H9 (cell line): ENCODE measurements at places on chromosomes 4 and X. TPM values are rescaled to one million over a fixed set of nuclear protein-coding genes. Genes with fewer than 3 reads are reported as not detected.

- H3K4me3 ChIP-seq = no peak overlapping the region; the same call in 2 of the 3 replicates
- H3K4me1 ChIP-seq = no peaks in the 10 kb centered on the region
- no peaks in the 10 kb centered on the region for H3K27me3 ChIP-seq
- no peak overlapping the region for H3K27ac ChIP-seq
- peak; percentile 90 for DNase-seq
These were observed 13.3 kb upstream of the IL3RA start for GRCh38 chrX:1323315-1323714.

DNA sequence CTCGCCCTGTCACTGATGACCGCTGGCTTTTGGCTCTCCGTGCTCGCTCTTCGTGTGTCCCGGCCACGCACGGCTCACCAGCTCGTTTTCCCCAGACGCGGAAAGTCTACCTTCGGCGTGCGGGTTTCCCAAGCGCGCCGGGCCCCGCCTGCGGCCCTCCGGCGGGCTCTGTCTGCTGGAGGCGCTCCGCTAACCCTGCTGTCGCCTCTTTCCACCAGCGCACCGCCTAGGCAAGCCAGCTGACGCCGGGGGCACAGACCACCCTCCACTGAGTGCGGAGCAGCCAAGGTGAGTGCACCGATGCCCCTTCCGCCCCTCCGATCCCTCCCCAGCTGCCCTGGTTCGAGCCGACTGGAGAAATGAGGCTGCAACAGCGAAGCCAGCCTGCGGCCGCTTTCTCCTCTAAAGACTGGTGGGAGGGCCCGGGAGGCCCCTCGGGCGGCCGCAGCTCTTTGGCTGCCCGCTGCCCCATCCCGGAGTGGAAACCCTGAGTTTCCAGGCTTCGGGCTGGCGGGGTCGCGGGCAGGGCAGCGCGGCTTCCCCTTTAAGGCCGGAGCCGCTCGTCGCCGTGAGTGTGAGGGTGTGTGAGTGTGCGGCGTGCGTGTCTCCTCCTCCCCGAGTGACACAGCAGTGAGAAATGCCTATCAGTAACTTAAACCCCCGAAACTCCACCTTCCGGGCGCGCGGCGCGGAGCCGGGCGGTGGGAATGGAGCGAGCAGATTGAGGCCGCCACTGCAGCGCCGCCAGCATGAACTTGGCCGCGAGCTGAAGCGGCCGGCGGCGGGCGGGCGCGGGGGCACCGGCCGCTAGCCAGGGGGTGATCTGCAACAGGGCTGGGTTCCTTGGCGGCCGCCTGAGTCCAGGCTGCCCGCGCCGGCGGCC is at the start of gene MAMLD1:
TSS of gene MAMLD1 (plus strand) at position 719 of the 883 bp plus-strand sequence. CDS start 82,200 bp downstream, outside the sequence.
- no peaks in the 10 kb centered on the region; the same call in 1 of the 2 replicates for H3K4me1 ChIP-seq
- H3K27me3 ChIP-seq = peaks cover 52% of the 10 kb centered on the region; the same call in 1 of the 2 replicates
- H3K36me3 ChIP-seq = peaks cover 9% of the 10 kb centered on the region
- peak within 1 kb of the TSS; percentile 82 for H3K4me3 ChIP-seq

NKX6-1 gene
- 0.09 TPM in 1 of 2 replicates, not detected in the other for total RNA-seq

HAND2 gene
- not detected in 2 replicates for total RNA-seq

CLCN5 gene
- 5.9 and 7.5 TPM in 2 replicates for total RNA-seq

GRCh38 chr4:25448379-25449109 is 71.5 kb downstream of the ANAPC4 start:
- H3K36me3 ChIP-seq = no peaks in the 10 kb centered on the region
- H3K27me3 ChIP-seq = no peaks in the 10 kb centered on the region
- peak; percentile 44 for DNase-seq
- no peaks in the 10 kb centered on the region; the same call in 1 of the 2 replicates for H3K4me1 ChIP-seq

- no peak for DNase-seq
- no peaks in the 10 kb centered on the region; the same call in 1 of the 2 replicates for H3K4me1 ChIP-seq
- H3K27ac ChIP-seq = no peak overlapping the region
- H3K36me3 ChIP-seq = no peaks in the 10 kb centered on the region
- H3K4me3 ChIP-seq = no peak overlapping the region
- H3K27me3 ChIP-seq = no peaks in the 10 kb centered on the region
These were observed 123.5 kb downstream of the DCHS2 start for GRCh38 chr4:154368060-154368459.

GRCh38 chr4:8859550-8860095 is 12.0 kb downstream of the HMX1 start:
- no peaks in the 10 kb centered on the region; the same call in 2 of the 3 replicates for H3K36me3 ChIP-seq
- no peaks in the 10 kb centered on the region for H3K4me1 ChIP-seq
- H3K27me3 ChIP-seq = peaks cover 95% of the 10 kb centered on the region
- no peak overlapping the region for H3K27ac ChIP-seq
- DNase-seq = no peak

MED12 gene
- total RNA-seq = 30.8 and 33.0 TPM in 2 replicates

SLC2A9 gene
- 0.57 and 0.79 TPM in 2 replicates for total RNA-seq

- H3K4me3 ChIP-seq = no peak overlapping the region
- peaks cover 3% of the 10 kb centered on the region; the same call in 1 of the 2 replicates for H3K36me3 ChIP-seq
- H3K4me1 ChIP-seq = no peaks in the 10 kb centered on the region
- DNase-seq = no peak
These were observed 2.7 kb downstream of the NDP start for GRCh38 chrX:43970528-43970927.

ATP8A1 gene
- total RNA-seq = 5.1 and 5.7 TPM in 2 replicates

- no peaks in the 10 kb centered on the region for H3K4me1 ChIP-seq
- H3K4me3 ChIP-seq = no peak overlapping the region
- no peaks in the 10 kb centered on the region for H3K27me3 ChIP-seq
- no peak overlapping the region for H3K27ac ChIP-seq
- no peaks in the 10 kb centered on the region for H3K36me3 ChIP-seq
- DNase-seq = no peak
These were observed 70.1 kb upstream of the LSM6 start for GRCh38 chr4:146105464-146105863.

- DNase-seq = no peak
- H3K4me1 ChIP-seq = peaks cover 2% of the 10 kb centered on the region; the same call in 1 of the 2 replicates
- H3K36me3 ChIP-seq = no peaks in the 10 kb centered on the region
- no peak overlapping the region for H3K4me3 ChIP-seq
- H3K27me3 ChIP-seq = no peaks in the 10 kb centered on the region
- H3K27ac ChIP-seq = no peak overlapping the region
These were observed 284.1 kb upstream of the EPHA5 start for GRCh38 chr4:65954416-65954815.

CYSLTR1 gene
- total RNA-seq = not detected in 2 replicates

- no peak overlapping the region for H3K27ac ChIP-seq
- no peaks in the 10 kb centered on the region for H3K36me3 ChIP-seq
- no peaks in the 10 kb centered on the region for H3K27me3 ChIP-seq
- H3K4me3 ChIP-seq = no peak overlapping the region
- H3K4me1 ChIP-seq = no peaks in the 10 kb centered on the region
These were observed 120.2 kb downstream of the SHOX start for GRCh38 chrX:750812-751211.

PRDM8 gene
- not detected in 2 replicates for total RNA-seq

- H3K27me3 ChIP-seq = no peaks in the 10 kb centered on the region
- H3K36me3 ChIP-seq = peaks cover 2% of the 10 kb centered on the region; the same call in 2 of the 3 replicates
- DNase-seq = no peak
- peaks cover 22% of the 10 kb centered on the region; the same call in 1 of the 2 replicates for H3K4me1 ChIP-seq
- no peak overlapping the region for H3K27ac ChIP-seq
These were observed 34.2 kb downstream of the TBC1D14 start for GRCh38 chr4:6943885-6944225.

- H3K4me3 ChIP-seq = no peak overlapping the region
- no peak overlapping the region for H3K27ac ChIP-seq
- H3K27me3 ChIP-seq = no peaks in the 10 kb centered on the region
- no peak for DNase-seq
These were observed 1520.1 kb downstream of the PCDH18 start for GRCh38 chr4:136012220-136012619.
